SK-N-SH treated with all-trans-retinoic acid at 6 μM for 48 hours (cell line): ENCODE measurements at places on chromosomes 6 and 20.
A peak's percentile ranks its signal among the peaks of the same experiment; 100 is the strongest.

- peak; percentile 83 for ATAC-seq
These were observed 68.6 kb upstream of the CCN6 start for GRCh38 chr6:111985202-111985731.

- no peak for ATAC-seq
These were observed 43.1 kb upstream of the NEDD9 start for GRCh38 chr6:11275598-11275997.

GRCh38 chr20:8693709-8694108 lies 375.2 kb upstream of the PLCB4 start:
- ATAC-seq: peak; percentile 95

DNA sequence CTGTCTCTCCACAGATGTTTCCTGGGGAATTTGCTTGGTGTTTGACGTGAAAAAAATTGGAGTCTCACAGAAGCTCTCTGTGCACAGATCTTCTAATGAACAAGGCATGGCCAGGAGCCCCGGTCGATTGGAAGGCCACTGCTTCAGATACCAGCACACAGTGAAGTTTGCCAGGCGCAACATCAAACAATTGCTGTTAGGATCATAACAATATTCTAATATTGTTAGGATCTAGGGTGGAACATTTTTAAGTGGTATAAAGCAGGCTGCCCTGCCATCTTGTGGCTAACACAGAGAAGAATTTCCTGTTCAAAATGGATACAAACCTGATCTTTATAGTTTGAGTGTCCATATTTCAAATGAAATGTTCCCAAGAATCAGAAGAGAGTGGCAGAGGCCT lies 64.1 kb downstream of the C6orf118 start:
- ATAC-seq: no peak

DNA sequence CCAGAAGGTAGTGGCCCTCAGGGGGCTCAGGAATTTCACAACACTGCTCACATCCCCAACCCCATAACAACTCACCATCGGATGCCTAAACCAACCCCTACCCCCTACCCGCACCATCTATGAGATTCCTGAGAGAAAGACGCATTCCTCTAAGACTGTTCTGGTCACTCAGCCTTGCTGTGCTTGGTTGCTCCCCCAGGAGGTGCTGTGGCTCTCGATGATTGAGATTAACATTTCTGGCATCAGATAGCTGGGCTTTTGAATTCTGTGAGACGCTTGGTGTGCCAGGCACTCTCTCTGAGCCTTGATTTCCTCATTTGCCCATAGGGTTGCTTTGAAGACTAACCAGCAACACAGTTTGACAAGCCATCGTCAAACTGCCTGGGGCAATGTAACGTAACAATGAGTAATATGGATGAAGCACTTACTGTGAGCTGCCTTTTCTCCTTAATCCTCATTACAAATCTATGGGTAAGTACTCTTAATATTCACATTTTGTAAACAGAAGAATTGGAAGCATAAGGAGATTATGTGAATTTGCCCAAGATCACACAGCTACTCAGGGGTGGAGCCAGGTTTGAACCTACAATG lies 978 bp downstream of the WFDC6 start:
- ATAC-seq: no peak

DNA sequence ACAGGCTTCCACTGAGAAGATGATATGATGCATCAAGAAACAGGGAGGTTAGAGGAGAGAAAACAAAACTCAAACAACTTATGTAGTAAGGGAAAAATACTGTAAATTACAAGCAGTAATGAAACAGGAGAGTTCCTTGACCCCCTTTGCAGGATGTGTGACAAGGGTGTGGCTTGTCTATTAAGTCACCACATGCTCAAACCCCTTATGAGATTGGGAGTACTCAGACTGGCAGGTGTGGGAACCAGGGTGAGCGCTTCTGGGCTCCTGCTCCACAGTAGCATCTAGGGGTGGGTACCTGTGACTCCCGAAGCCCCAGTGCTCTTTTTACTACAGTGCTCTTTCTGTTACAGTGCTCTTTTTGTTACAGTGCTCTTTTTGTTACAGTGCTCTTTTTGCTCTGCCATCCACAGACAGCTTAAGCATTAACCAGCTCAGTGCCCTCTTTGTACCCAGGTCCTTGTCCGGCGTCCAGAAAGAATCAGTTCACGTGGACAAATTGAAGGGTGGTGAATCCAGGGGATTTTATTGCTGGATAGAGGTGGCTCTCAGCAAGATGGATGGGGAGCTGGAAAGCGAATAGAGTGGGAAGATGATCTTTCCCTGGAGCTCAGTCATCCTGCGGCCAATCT lies 28.7 kb downstream of the OLIG3 start:
- ATAC-seq: no peak
